ENCODE measurements at places on chromosomes 5 and 9.

GRCh38 chr5:134534726-134535110, 9.2 kb downstream of the JADE2 start:
- DNase-seq: no peak

DNA sequence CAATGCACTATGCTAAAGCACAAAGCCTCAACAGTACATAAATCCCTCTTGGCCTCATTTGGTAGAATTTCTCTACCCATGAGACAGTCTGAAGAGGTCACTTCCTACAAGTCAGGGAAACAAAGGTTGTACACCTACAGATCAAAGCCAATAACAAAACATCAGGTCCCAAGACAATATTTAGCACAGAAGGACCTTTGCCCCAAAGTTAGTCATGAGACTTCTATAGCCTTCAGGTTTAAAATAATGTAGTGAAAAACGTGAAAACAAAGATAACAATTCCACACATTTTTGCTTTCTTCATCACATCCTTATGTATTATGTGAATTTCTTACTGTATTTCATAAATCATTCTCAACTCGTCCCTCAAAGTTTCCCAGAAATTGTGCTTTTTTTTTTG, 15.8 kb downstream of the AFF4 start:
- no peak for DNase-seq

DNA sequence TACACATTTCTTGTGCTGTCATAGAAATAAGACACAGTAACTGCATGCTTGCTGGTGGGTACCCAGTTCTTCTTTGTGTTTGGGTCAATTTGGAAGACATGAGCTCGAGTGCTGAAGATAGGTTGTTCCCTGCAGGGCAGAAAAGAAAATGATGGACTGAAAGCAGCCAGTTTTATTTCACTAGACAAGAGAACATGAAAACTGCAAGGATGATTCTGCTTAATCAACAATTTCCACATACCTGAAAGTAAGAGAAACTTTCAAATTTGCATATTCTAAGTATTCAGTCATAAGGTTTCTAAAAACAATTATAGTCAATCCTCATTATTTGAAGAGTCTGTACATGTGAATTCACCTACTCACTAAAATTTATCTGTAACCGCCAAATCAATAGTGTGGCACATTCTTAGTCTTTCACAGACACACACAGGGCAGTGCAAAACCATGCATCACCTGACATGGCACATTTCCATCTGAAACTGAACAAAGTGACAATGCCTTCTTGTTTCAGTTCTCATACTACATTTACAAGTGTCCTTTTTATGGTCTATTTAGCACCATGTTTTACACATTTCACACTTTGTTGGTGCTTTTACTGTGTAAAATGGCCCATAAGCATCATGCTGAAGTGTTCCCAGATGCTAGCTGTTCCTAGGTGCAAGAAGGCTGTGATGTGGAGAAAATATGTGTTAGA, 56.9 kb downstream of the HOMER1 start:
- no peak for DNase-seq

DNA sequence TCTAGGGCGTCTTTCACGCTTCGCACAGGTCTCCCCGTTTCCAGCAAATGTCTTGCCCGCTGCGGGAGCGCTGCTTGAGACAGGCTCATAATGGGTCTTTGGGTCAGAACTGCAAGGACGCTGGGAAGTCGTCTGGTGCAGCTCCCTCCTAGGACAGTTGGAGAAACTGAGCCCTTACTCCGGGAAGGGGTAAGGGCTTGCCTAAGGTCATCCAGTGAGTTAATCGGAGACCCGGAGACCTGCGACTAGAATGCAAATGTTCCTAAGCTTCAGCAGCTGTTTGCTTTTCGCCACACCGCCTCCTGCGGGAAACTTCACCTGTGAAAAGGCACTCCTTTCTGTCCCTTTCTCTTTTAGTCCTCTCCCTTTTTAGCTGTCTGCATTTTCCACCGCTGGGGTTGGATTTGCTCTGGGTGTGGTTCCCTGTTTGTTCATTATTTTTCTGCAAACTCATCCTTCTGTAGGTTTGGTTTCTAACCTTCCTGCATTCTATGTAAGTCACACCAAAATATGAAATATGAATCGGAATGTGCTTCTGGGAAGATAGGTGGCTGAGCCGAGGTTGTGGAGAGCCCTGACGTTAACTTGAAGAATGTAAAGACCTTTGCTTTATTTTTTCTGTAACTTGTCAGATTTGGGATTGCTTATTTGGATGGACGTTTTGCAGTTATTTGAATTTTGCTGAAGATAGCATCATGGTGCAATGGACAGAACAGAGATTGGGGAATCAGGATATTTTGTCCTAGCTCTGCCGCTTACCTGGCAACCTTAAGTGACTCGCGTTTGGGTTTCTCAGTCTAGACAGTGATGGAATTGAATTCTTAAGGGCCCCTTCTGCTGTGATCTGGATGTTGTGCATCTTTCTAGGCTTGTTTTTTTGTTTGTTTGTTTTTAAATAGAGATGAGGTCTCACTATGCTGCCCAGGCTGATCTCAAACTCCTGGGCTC, 909 bp downstream of the SLC36A1 start:
- DNase-seq: no peak

DNA sequence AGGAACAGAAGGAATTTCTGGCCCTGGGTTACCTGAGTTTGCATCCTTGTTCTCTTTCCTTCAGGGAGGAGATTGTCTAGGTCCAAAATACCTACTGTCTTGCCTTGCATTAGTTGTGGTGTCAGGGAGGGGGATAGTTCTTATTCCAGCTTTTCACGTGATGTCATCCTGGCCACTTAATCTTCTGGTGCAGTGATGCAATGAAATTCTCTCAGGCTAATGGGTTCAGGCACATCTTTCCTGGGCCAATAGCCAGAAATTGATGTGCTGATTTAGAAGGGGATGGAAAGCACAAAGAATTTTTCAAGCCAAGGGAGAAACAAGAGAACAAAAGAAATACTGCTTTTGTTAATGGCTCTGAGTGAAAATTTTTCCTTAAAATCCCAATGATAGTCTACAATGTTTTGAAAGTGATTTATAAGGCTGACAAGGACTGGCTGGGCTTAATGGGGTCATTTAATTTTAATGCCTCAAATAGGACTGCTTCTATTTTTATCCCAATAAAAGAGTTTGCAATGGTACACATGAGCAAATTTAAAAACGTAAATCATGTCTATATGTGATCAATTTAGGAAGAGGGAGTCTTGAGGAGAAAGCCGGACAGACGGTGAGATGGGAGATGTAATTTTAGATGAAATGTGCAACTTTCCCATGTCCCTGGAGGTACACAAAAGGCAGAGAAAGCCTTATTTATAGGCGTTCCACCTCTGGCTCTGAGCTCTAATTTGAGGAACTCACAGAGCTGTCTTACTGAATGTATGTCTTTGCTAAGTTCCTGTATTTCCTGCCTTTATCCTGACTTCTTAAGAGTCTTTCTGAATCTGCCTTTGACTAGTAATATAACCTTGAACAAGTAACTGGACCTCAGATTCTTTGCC, 89.3 kb upstream of the SV2C start:
- no peak for DNase-seq

GRCh38 chr5:124410539-124411488, 335.6 kb downstream of the ZNF608 start:
- DNase-seq: no peak

GRCh38 chr5:172283020-172283861, at the start of gene UBTD2:
UBTD2 (minus strand) TSS chr5:172283764; CDS start chr5:172283665, 99 bp downstream.
- DNase-seq: peak; percentile 68

GRCh38 chr9:111360881-111361280, 30.9 kb upstream of the OR2K2 start:
- DNase-seq: no peak

- DNase-seq: no peak
These were observed 323.8 kb downstream of the TMEM167A start for GRCh38 chr5:82753374-82753773.

DNA sequence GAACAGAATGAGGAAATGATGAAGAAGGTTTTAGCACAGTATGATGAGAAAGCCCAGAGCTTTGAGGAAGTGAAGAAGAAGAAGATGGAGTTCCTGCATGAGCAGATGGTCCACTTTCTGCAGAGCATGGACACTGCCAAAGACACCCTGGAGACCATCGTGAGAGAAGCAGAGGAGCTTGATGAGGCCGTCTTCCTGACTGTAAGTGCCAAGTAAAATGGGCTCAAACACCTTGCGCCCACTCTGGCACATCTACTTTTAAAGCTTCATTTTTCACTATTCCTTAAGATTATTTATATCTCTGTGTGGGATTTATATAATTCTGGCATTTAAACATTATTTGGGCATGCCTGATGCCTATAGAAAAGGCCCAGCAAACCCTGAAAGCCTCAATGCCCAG, 55.6 kb downstream of the CMYA5 start:
- DNase-seq: no peak

- no peak for DNase-seq
These were observed 154.4 kb downstream of the GLIS3 start for GRCh38 chr9:4145482-4145881.

- DNase-seq: no peak
These were observed 6.2 kb upstream of the VPS13A start for GRCh38 chr9:77170991-77171699.

Data from T-helper 1 cell (primary cell).